ENCODE measurements at places on chromosomes 5 and 9. TPM values are rescaled to one million over a fixed set of nuclear protein-coding genes. Genes with fewer than 3 reads are reported as not detected.

DNA sequence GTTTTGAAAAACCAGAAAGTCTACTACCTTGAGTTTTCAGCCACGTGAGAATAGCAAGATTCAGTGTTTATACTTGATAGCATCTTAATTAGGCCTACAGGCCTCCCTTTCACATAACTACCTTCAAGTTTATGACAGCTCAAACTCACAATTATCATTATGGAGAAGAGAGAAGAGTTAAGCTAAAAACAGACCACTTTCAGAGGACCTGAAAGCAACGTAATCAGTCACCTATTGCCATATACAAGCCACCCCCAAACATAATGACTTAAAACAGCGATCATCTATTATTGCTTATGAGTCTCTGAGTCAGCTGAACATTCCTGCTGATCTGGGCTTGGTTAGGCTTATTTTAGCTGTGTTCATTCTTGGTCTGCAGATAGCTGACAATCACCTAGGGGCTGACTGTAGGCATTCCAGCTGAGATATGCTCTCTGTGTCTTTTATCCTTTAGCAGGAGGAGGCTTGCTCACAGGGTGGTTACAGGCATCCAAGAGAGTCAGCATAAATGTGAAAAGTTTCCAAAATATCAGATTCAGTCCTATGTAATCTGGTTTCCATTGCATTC lies 130.9 kb downstream of the COX7C start:
- no peak for DNase-seq

DNA sequence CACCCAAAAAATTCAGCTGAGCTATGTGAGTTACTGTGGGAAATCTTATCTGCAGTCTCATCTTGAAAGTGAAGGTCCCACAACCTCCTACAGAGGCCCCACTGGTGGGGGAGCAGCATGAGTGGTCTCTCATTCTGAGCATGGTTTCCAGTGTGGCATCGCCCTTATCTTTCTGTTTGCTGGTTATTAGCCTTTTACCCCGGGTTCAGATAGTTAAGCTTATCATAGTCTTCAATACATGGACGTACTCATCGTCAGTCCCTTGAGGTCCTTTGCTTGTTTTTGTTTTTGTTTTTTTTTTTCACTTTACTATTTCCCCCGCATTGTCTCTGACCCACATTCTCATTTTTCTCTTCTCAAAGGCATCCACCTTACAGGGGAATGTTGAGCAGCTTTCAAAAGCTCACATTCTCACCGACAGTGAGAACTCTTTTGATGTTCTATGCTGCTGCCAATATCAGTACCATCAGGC lies 7.7 kb upstream of the HAVCR2 start:
- DNase-seq, result no peak

DNA sequence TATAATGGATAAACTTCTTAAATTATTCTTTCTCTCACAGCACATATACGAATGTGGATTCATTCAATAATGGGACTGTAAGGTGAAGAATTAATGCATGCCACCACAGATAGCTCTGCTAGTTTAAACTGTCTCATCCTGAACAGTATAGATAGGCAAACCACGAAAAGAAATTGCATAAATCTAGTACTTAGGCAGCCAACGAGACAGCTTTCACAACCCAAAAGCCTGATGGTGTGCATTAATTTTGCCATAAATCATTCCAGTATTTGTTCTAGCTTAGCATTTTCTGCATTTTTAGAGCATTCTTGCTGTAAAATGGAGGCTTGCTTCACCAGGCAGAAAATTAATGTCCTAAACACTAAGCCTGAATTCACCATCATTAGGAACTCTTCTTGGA lies 834.2 kb upstream of the DMAC1 start:
- DNase-seq, result no peak

DNA sequence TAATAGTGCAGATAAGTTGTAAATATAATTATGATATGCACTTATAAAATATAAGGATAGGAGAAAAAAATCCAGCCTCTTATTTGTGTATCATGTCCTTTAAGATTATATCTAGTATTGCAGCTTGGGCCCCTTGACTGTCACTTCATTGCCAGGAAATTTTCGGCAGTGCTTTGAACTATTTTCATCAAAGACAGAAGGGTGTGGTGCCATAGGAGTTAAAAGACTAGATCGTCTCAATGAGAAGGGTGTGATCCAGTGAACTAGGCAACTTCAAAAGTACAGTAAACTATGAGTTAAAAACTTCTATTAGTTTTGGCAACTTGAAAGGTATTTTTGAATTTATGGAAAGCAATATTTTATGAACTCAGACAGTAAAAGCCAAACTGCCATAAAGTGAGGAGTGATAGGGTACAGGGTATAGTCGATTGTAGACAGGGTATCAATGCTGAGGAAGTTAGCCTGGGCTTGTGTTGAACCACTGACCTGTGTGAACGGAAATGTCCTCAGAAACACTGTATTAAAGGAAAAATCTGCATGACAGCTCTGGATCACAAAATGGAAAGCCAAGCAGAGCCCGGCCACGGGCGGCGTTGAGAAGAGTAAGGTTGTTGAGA lies 48.6 kb upstream of the IZUMO3 start:
- DNase-seq, result no peak

GRCh38 chr9:27204578-27204977 lies 92.4 kb downstream of the EQTN start:
- DNase-seq, result no peak

DNA sequence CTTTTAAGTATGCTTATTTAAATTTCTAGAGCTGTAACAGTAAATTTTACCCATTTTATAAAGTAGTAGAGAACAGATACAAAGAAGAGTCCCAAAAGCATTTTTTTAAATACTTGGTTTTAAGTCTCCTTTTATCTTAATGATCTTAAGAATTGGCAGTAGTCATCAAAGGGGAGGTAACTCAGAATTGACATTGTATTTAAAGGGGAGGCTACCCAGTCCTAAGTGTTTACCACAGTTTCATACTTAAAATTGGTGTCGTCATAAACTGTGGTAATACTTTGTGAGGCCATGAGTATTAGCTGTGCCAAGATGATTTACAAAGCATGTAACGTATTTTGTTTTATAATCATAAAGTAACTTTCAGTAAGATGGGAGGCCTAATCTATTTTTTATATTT lies 14.8 kb downstream of the SLC25A46 start:
- no peak for DNase-seq

- DNase-seq, result no peak
These were observed 8.3 kb downstream of the TSLP start for GRCh38 chr5:111079846-111080245.

- DNase-seq, result no peak
These were observed 305.0 kb upstream of the TNC start for GRCh38 chr9:115422932-115423440.

Gene UNC5A
- 0.70 TPM for total RNA-seq

Gene PCDHB8
- total RNA-seq, result 1.8 TPM

Gene PTRH1
- 9.8 TPM for total RNA-seq

Gene PKN3
- total RNA-seq, result 28.0 TPM

Gene NUTM2G
- not detected for total RNA-seq
